Mucosa of gallbladder (tissue), 1 donor: ENCODE measurements at places on chromosomes 16 and 17. TPM values are rescaled to one million over a fixed set of nuclear protein-coding genes. Genes with fewer than 3 reads are reported as not detected.

Gene DNASE1L2
- total RNA-seq, result 4.6 TPM

GRCh38 chr16:47949714-47950113, 206.1 kb downstream of the ABCC12 start:
- DNase-seq, result no peak

DNA sequence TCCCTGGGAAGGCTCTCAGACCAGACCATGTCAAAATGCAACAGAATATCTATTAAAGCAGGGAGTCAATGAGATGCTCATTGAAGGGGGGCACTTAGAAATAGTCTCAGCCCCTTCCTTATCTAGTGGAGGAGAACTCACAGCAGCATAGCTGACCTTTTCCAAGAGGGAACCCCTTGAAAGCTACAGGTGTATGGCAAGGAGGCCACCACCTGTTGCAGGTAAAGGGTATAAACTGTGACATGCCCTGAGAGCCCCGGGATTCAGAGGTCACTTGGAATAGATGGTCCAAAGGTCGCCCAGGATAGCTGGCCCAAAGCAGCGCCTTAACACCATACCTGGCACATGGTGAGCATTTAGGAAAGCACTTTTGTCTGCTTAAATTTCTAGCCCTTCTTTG, 120.2 kb upstream of the RPL38 start:
- no peak for DNase-seq

DNA sequence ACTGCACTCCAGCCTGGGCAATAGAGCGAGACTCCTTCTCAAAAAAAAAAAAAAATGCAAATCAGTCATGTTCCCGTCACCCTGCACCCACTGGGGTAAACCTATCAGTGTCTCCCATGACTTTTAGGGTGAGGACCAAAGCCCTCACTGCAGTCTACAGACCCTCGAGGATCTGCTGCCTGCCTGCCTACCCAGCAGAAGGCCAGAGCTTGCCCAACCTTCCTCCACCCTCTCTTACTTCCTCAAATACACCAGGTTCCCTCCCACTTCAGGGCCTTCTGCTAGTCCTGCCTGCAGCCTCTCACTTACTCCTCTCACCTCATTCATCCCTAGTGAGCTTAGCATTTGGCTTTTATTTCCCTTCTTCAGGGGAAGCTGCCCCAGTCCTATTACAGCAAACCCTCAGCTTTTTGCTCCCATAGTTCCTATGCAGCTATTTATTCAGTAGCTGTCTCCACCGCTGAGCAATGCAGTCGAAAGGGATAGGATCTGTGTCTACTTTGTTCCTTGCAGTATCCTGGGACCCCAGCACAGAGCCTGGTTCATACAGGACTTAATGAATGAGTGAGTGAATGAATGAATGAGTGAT, 17.8 kb upstream of the TOB1 start:
- no peak for DNase-seq

Gene C17orf100
- 3.3 TPM for total RNA-seq

DNA sequence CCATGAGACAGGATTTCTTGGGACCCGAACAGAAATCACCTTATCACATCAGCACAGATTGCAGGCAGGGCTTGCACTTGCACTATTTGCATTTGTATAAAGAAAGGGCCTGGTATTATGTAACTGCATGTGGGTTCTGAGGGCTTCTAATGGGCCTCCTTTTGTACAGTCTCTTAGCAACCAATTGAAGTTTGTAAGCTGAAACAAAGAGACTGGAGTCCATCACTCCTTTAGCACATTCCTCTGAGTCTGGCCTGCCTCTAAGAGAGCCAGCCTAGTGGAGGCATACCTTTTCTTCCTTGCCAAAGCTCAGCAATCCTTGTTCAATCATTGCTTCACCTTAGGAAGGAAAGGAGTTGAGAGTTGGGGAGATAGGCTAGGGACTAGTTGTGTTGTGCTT, 387.1 kb downstream of the XYLT1 start:
- no peak for DNase-seq
